ENCODE measurements at places on chromosomes 4 and X.

DNA sequence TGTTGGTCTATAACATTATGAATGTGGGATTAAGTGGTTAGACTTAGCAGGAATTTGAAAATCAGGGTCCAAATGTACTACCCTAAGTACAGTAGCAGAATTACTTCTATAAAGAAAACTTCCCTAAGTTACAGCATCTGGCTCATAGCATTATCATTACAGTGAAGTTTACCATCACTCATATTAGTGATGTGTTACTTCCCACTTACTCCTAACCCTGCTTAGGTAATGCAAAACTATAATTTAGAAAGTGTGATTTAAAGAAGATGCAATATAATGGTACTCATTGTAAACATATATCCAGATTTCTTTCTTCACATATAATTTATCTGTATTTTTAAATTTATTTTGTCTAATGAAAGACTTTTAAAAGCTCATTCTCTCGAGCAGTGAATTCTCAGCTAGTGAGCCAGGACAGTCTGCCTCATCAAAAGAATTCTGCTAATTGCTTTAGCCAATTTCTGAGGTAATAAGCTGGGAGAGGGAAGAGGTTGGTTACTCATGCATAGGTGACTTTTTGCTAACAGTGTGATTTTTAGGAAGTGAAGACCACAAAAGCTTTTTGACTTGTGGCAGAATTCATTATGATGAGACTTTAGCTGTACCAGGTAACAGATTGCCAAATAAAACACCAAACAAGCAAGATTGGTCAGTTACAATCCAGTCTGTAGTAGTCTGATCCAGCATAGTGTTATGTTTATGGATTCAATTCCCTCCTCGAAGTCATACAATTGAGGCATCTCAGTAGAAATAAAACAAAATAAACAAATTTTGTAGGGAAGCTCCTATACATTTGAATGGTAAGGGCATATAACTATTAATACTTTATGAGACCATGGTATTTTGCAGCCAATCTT is 21.0 kb downstream of the PLS3 start:
- DNase-seq = no peak

GRCh38 chrX:9676306-9676705 is 89.3 kb downstream of the GPR143 start:
- DNase-seq = no peak

DNA sequence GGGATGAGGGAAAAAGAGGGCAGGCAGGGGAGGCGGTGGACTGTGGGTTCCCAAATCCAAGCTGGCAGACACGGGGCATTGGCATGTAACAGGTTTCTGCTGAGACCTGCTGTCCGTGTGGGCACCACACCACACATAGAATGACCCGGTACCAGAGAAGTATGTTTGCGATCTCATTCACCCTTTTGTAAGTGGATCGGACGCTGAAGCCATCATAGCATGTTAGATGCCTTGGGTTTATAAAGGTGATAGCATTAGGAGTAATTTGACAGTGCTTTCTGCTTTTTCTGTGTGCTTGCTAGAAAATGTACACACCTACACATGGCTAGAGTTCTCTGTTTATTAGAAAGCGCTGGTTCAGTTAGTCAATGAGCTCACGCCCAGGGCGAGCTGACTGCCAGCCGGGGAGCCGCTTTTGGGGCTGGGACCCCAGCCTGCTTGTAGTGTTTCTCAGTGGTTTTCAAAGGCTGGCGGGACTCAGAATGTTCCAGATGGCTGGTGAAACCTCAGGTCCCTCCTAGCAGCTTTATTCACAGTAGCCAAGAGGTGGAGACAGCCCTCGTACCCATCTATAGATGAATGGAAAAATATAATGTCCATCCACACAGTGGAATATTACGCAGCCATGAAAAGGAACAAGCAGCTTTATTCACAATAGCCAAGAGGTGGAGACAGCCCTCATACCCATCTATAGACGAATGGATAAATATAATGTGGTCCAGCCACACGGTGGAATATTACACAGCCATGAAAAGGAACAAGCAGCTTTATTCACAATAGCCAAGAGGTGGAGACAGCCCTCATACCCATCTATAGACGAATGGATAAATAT is 579 bp downstream of the IL3RA start:
- DNase-seq = no peak

GRCh38 chr4:20194123-20195013 is 57.3 kb upstream of the SLIT2 start:
- no peak for DNase-seq

- DNase-seq = no peak
These were observed 41.1 kb downstream of the IL13RA2 start for GRCh38 chrX:114976292-114976691.

DNA sequence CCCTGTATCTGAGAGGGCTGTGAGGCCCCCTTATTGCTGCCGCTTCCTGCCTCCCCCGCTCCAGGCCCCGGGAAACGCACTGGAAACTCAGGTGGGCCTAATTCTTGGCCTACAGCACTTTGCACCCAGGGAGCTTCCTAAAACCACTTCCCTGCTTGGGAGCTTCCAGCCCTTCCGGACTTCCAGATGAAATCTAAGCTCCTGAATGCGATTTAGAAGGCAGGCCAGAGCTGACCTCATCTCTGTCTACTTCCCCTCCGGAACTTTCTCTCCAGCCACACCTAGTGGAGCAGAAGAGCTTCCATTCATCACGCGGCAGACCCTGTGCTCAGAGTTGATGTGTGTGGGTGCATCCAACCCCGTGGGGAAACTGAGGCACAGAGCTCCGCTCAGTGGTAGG is 84.2 kb downstream of the SORCS2 start:
- no peak for DNase-seq

GRCh38 chr4:89712141-89712540 is 124.8 kb downstream of the SNCA start:
- no peak for DNase-seq

DNA sequence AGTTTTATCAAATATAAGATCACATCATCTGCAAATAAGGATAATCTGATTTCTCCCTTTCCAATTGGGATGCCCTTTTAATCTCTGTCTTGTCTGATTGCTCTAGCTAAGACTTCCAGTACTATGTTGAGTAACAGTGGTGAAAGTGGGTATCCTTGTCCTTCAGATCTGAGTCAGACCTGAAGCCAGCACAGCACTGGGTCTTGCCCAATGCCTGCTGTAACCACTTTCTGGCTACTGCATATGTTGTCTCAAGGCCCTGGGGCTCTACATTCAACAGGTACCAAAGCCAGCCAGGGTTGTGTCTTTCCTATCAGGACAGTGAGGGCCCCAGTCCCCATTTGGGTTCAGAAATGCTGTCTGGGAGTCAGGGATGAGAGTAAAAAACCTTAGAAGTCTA is 90.3 kb downstream of the CYSLTR1 start:
- DNase-seq = no peak

GRCh38 chr4:16079046-16079445 is 4.8 kb downstream of the PROM1 start:
- no peak for DNase-seq

GRCh38 chrX:25158635-25159034 is 142.9 kb upstream of the ARX start:
- DNase-seq = no peak

DNA sequence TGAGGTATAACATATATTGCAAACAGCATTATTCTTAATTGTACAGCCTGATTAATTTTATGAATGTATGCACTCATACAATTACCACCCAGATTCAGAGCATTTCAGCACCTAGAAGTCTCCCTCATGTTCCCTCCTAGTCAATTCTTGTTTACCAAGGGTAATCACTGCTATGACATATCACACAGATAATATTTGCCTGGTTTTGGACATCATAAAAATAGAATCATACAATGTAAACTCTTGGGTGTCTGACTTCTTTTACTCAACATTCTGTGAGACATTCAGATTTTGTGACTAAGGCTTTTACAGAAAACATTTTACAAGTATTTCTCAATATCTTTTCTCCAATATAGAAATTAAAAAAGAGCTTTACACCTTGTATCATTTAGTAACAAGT is 66.9 kb downstream of the PTPN13 start:
- DNase-seq = no peak

GRCh38 chr4:140871368-140871767 is 115.2 kb upstream of the TBC1D9 start:
- no peak for DNase-seq

GRCh38 chr4:153542834-153543233 is 76.7 kb downstream of the TMEM131L start:
- DNase-seq = no peak

DNA sequence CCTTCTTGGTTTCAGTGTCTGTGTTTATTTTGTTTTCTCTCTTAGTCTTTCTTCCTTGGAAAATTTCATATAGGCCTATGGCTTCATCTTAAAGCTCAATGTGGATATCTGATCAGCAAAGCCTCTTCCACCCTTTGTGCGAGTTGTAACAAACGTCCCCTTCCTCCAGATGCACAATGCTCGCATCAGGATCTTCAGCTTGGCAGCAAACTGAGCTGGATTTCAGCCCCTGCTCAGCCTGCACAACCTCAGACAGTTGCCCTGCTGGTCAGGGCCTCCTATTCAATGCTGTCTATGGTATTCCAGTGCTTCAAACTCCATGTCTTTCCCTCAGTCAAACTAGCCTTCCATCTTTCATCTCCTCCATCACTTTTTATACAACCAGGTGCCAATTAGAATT is 309.4 kb downstream of the ARHGAP24 start:
- DNase-seq = no peak

DNA sequence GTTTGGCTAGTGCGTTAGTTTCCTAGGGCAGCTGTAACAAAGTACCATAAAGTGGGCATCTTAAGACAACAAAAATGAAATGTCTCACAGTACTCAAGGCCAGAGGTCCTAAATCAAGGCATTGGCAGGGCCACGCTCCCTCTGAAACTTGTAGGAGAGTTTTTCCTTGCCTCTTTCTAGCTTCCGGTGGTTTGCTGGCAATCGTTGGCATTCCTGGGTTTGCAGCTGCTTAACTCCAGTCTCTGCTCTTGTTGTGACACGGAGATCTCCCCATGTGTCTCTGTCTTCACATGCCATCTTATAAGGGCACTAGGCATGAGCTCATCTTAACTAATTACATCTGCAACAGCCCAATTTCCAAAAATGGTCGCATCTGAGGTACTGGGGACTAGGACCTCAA is 362.0 kb upstream of the BOD1L1 start:
- no peak for DNase-seq

DNA sequence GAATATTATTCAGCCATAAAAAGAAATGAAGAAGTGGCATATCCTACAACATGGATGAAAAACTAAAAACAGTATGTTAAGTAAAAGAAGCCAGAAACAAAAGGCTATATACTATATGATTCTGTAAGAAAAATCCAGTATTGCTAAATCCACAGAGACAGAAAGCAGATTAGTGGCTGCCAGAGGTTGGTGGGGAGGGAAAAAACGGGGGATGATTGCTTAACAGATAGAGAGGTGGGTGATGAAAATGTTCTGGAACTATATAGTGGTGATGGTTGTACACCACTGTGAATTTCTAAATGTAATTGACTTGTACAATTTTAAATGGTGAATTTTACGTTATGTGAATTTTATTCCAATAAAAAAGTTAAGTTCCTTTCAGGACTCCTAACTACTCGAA is 157.6 kb upstream of the SH3RF1 start:
- DNase-seq = no peak

DNA sequence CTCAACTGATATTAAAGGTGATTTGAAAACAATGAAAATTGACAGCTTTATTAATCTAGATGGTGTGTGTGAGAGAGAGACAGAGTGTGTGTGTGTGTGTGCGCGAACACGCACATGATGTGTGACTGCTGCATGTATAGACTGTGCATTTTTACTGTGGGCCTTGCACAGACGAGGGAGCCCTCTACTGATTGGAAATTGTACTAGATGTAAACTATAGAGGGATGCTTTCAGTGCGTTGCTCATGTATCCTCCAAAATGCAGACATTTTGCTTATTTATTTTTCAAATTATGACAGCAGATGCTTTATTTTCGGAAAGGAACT is 168.4 kb upstream of the GK2 start:
- DNase-seq = no peak

DNA sequence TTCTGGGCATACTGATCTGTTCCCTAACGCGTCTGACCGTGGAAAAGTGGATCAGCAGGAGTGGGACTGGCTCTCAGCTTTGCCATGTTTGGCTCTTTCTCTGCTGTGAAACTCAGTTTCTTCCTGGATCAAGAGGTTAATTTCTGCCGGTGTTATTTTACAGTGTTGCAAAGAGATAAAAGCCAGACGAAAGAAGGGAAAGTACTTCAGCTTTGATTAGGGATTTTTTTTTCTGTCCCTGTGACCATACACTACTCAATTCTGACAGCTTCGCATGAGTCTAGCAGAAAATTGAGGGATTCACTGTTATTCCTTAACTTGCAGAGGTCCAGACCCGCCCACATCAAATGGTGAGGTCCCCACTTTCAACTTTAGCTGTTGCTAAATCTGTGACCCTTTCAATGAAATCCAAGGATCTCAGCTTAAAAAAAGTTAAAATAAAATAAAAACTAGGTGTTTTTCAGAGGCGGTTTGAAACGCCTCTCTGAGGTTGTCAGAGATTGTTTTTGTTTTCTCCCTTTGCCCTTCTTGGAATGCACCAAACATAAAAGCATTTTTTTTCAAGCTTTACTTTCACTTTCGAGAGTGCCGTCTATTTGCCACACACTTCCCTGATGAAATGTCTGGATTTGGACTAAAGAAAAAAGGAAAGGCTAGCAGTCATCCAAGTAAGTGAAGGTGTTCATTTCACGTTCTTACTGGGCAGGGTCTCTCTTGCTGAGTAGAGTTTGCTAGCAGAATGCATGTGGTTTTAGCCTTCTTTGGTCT is at the start of gene TLR3:
Gene TLR3, plus strand, starts transcription at position 576 of the 768 bp plus-strand sequence. CDS start 7,464 bp downstream, outside the sequence.
- no peak for DNase-seq

DNA sequence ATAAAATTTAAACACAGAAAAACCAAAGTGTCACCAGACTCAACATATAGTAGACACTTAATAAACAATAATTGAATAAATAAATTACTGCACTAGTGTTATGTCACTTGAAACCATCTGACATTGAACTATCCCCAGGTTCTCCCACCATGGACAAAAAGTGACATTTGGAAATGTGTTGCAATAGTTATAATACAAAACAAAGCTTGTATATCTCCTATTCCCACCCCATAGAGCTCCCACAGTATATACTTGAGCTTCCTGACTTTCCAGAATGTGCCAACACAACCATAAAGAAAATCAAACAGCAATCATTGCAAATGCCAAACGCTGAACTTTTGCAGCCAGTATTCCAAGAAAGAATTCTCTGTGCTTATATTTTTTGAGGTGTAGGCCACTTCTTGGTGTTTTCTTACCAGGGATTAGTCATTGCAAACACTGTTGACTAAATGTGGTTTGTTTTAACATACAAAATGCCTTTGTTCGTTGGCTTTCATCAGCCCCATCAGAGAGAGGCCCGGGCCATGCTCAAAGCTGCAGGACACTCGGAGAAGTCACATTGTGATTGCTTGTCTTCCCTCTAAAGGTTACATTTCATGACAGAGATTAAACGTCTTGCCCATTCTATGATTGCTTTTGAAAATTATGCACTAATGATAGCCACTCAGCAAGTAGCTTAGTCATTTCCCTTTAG is 33.8 kb downstream of the PPARGC1A start:
- no peak for DNase-seq

- DNase-seq = no peak
These were observed 18.0 kb upstream of the STAG2 start for GRCh38 chrX:123943488-123943887.

DNA sequence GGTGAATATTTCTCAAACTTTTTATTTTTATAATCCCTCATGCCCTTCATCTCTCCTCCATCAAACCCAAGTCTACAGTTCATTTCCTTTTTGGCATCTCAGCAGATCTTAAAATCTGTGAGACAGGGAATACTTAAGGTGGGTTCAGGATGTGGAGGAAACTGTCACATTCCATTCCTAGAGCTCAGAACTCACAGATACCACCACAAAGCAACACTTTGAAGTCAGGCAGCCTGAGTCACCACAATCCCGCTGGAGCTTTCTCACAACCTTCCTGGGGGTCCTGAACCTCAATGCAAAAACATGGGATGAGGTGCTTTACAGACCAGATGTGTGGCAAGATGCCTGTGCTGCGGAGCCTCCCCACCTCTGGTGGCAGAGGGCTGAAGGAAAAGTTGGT is 63.2 kb downstream of the HHIP start:
- no peak for DNase-seq
